Left kidney (tissue), 8 donors: ENCODE measurements at places on chromosomes 4 and X. TPM values are rescaled to one million over a fixed set of nuclear protein-coding genes. Genes with fewer than 3 reads are reported as not detected.

- no peak for DNase-seq
Measured at GRCh38 chrX:124194901-124195300, 137.6 kb upstream of the TEX13D start.

DNA sequence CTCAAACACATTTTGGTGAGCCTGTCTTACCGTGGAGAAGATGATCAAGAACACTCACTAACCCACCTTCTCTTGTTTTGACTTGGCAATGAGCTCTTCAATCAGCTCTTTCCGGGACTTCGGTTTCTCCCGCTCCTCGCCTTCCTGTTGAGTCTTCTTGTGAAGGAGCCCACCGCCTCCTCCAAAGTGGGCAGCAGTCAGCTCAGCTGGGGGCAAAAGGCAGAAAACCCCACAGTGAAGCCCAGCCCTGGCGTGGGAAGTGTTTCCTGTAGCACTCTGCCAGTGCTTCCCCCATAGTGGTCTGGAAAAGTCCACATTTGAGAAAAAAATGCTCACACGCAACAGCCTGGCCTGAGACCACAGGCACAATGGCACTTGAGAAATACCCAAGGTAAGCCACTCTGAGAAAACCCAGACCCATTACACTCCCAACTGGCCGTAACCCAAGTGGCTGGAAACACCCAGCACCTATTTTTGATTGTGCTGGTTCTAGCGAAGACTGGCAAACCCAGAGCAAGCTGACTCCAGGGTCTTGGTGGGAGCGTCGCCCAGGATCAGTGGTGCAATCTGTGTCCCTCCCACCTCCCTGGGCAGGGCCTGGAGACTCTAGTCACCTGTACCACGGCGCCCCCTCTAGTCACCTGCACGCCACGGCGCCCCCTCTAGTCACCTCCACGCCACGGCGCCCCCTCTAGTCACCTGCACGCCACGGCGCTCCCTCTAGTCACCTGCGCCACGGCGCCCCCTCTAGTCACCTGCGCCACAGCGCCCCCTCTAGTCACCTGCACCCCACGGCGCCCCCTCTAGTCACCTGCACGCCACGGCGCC, 8.6 kb downstream of the NOP14 start:
- DNase-seq = no peak

DNA sequence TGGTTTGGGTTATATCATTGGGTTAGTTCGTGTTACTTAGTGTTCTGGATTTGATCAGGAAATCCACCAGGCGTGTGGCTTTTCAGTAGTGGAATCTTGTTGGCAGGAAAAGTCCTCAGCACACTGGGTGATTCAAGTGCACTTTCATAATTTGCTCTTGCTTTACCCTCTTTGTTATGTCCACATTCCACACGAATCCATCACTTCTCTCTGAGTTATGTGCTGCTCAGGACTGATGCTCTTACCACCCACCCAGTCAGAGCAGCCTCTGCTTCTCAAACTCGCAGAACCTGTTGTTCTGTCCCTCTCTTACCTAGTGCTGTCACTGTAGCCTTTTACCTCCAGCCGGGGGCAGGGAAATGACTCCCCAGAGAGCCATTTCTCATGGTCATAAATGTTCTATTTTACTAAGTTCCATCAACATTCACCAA, 37.2 kb upstream of the SCRG1 start:
- no peak for DNase-seq

- DNase-seq = no peak
Measured at GRCh38 chrX:9537781-9538180, 72.9 kb downstream of the TBL1X start.

GRCh38 chr4:174716986-174717770, 111.9 kb downstream of the GLRA3 start:
- DNase-seq = peak; percentile 46

Gene TLR3
- 11.4 TPM for polyA plus RNA-seq

- no peak for DNase-seq
Measured at GRCh38 chr4:142557239-142557801, 288.8 kb downstream of the INPP4B start.

- no peak for DNase-seq
Measured at GRCh38 chr4:6986072-6986780, 56.9 kb upstream of the TADA2B start.

DNA sequence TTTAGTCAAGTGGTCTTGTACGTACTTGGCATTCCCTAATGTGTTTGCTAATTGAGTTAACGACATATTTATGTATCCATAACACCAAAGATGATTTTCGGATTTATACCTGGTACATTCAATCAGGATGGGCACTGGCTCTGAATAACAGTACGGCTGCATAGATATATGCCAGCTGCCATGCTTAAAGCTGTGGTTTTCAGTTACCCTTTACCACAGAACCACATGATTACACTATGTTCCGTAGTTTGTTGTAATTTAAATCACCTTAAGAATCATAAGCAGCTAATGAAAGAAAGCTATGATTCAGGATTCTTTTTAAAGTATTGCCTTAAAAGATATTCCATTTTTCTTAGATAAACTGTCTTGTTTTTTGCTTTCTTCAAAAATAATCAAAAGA, 53.6 kb downstream of the FIP1L1 start:
- no peak for DNase-seq
